NCI-H2171 (cell line): ENCODE measurements at places on chromosomes 1 and 21.

GRCh38 chr1:9008236-9008635 lies 18.0 kb downstream of the SLC2A7 start:
- no peak for DNase-seq

DNA sequence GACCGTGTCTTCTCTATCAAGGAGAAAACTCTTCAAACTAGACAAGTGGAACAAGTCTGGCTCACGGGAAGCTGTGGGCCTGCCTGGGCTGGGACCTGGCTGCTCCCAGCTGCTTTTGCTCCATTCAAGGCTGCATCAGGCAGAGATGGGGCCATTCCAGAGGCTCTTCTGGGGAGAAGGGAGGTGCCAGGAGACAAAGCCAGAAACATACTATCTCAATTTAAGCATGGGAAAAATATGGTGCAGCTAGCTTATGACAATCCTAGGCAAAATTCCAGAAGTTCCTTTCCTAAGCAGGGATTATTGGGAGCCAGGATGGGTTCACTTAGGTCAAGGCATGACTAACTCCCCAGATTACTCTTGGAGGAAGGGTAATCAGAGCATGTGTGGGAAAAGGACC lies 90.8 kb upstream of the SLC2A1 start:
- DNase-seq = no peak

GRCh38 chr1:150210706-150211105 lies 25.2 kb downstream of the ANP32E start:
- DNase-seq = peak; percentile 67

DNA sequence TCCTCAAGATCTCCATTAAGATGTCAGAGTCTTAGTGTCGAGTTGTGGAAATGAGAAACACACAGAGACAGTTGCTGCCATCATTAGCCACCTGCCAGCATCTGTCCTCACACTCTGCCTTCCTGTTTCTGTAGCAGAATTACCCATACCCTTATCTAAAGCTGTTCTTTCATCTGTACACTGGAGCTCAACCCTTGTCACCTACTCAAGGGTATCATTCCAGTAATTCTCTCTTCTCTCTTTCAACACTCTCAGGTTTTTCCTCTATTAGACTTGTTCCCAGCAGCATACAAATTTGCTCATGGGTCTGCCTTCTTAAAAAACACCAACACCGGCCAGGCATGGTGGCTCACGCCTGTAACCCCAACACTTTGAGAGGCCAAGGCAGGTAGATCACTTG lies 27.4 kb upstream of the RNF2 start:
- no peak for DNase-seq

DNA sequence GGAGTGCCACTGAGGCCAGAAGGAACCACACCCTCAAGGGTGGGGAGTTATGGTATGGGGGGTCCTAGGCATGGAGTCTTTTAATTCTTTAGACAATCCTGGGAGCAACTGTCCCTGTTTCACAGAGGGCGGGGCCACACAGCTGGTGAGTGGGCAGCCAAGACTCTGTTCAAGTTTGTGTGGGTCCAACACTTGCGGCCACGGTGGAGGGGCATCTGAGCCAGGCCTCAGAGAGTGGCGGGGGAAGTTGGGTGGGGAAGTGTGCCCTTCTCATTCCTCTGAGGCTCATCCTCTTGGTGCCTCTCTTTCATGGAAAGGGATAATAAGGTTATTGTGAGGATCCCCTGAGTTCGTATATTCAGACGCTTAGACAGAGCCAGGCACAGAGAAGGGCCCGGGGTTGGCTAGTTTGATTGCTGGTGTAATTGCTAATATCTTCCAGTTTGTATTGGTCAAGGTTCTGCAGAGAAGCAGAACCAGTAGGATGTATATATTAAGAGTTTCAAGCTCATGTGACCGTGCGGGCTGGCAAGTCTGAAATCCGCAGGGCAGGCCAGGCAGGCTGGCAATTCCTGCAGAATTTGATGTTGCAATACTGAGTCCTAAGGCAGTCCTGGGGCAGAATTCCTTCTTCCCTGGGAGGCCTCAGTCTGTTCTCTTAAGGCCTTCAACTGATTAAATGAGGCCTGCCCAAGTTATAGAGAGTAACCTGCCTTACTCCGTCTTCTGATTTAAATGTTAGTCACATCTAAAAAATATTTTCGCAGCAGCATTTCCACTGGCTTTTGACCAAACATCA lies 15.9 kb downstream of the PCSK9 start:
- DNase-seq = no peak

GRCh38 chr1:14320518-14320917 lies 278.0 kb upstream of the KAZN start:
- DNase-seq = no peak

DNA sequence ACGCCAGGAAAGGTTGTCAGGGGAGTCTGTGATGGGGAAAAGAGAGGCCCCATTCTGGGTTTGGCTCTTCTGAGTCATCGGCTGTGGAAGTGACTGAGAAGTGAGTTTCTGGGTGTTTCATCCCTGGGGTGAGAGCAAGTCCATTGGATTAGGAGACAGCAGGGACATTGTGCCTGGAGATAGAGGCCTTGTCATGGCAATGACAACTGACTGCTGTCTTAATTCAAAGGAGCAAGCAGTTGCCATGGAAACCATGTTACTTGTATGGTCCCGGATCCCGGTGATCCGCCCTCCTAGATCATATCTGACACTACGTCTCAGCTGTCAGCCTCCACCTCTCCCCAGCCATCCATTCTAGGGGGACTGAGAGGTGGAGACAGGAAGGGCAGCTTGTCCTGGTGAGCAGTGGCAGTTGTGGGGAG lies 34.4 kb downstream of the KIAA0040 start:
- no peak for DNase-seq

GRCh38 chr1:28115267-28115666 lies 26.9 kb upstream of the EYA3 start:
- DNase-seq = no peak

DNA sequence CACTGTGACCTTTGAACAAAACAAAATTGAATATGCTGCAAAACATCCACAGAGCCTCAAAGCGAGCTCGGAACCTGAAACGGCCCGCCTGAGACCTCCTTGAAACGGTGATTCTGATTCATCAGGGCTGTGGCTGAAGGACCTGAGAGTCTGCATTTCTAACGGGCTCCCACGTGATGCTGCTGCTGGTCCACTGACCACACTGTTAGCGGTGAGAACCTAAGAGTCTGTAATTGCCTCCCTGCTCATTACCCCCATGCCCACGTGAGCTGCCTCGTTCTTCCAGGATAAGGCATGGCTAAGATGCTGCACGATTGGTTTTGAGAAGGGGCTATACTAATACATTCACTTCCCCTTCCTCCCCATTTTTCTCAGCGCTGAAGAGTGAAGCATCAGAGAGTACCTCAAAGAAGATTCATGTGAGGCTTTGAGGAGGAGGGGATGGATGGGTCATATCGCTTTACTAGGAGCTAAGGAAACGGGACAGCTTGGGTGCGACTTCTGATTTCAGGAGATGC lies 9.7 kb downstream of the TLR5 start:
- DNase-seq = no peak

DNA sequence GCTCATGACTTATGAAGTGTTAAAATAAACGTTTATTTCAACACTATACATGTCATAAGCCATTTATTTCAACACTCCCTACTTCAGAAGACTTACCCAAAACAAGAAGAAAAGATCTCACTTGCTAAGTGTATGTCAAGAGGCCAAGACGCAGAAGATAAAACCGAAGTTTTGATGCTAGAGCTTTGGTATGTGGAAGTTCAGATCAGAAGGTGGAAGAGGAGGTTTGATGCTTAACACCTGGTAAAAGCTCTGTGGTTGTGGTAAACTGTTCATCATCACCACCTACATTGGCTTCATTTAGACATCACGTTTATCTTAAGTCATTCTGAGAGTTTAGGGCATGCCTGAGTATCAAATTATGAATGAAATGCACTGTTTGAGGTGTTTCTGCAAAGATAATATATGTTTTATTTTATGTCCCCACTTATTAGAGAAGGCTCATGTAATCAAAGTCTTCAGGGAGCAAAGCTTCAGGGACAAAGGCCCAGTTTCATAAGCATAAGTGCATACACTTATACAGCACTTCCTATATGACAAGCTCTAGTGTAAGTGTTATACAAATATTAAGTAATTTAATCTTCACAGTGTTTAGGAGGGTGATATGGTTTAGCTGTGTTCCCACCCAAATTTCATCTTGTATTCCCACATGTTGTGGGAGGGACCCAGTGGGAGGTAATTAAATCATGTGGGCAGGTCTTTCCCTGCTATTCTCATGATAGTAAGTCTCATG lies 533.3 kb downstream of the PTBP2 start:
- DNase-seq = no peak

DNA sequence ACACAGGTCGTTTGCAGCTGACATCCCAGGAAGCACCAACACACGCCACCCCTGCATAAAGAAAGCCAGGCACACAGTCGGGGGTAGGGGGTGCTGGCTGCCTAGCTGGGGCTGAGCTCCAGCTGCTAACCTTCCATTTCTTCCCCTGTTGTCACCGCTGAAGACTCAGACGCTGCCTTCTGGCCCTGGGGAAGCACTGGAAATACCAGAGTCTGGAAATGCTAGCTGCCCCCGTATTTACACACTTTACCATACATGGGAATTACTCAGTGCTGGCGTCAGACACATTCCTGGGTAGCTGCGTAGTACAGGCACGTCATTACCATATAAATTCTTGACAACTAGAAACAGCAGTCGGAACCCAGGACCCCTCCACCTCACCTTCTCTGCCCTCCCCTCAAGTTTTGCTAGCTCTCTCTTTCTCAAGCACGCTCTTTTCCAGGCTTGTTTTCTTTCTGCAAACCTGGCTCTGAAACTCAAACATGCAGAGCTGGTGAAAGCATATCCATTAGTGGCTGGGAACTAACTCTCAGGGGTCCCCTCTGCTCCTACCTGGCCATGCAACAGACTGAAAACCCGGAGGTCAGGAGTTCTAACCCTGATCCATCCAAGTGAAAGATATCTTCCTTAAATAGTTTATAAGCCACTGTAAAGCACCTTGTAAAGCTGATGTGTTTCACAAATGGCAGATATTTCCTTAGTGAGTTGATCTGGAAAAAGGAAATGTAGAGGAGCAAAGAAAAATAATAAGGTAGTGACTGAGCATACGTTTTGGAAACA lies 3.3 kb downstream of the CSRP1 start:
- peak; percentile 44 for DNase-seq

DNA sequence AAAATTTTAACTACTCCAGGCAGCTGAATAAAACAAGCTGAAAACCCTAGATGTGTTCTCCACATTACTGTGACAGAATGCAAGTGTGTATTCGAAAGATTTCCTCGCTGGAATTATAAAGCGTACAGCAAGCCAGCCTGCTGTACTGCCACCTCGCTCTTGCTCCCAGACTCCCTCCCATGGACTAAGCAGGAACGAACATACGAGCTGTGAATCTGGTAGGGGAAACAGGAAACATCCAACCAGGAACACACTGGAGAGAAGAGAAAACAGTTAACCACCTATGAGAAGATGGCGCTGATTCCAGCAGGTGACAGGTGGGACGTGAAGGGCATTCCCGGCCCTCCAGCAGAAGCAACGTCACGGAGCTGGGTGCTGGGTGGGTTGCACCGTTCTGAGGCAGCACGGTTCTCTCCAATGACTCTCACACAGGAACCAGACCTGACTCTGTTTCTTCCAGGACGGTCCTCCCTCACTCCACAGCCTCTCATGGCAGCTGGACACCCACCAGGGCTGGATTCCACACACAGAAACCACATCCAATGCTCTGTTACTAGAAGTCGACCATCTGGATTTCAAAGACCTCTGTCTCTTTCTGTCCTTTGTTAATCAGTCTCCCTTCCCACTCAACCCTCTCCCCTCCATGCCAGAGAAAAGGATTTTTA lies 219.2 kb downstream of the RERE start:
- DNase-seq = peak; percentile 32

DNA sequence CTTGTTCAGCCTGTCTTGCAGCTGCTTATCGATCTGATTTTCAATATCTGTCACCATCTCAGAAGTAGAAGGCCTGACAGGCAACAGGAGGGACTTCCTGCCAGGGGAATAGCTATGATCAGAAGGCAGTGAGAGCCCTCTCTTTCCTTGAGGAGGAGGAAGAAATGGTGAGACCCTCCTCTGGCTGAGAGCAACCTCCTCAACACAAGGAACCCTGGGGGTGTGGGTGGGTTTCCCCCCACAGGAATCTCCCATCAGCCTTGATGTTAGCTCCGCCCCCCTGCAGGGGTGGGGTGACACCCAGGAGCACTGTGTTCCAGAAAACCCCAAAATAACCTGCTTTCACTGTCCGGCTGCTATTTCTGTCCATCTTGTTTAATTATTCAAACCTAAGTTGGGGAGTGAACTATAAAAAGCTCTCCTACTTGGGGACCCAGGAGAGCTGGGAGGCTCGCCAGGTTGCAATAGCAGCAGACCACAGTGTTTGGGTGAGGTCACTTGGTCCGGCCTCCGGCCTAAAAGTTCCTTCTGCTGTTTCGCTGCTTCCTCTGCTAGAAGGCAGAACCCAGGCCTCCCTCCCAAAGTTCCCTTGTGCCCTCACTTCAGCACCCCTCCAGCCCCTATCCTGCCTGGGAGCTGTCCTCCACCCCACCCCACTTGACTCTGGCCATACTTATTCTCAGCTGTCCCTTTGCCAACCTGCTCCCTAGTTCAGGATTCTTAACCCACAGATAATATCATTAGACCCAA lies 7.8 kb upstream of the MEF2D start:
- no peak for DNase-seq

DNA sequence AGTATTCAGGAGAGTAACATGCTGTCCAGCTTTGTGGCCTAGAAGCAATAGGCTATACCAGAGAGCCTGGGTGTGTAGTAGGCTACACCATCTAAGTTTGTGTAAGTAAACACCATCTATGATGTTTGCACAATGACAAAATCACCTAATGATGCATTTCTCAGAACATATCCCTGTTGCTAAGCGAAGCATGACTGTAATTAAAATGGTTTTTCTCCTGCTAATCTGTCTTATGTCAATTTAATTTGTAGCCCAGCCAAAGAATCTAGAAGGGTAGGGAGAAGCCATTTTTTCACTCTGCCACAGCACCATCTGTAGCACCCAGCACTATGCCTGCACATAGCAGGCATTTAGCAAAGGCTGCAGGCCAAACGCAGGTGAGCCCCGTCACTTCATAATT lies 2.0 kb upstream of the TTC24 start:
- no peak for DNase-seq

GRCh38 chr1:210688512-210689234 lies 360.0 kb downstream of the HHAT start:
- no peak for DNase-seq

DNA sequence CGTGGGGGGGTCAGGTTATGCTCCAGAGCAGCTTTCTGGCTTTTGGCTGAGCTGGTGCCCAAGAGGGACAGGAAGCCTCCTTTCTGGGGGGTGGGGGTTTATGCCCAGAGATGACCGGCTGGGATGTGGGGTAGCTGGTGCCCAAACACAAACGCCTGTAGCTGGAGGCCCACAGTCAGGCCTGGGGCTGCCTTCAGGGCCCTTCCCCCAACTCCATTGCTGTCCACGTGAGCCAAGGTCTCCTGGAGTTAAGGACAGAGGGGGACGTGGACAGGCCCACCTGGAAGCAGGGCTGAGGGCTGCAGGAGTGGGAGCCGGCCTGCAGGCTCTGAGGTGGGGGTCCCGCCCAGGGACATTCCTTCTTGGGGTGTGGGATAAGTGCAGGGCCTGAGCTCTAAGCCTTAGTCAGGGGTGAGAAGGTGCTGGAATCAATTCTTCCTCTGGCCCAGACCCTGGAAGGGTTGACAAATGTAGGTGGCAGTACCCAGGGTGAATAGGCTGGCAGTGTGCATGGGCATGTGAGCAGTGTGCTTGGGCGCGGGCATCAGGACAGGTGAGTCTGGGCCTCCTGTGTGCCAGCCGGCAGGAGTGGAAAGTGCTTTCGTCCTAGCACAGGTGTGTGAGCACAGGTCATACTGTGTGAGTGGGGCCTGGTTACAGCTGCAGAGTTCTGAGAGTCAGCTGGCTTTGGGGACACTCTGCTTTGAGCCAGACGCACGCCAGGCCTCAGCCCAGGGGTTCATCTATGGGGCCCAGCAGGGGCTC lies 6.8 kb downstream of the CPLANE2 start:
- no peak for DNase-seq

- DNase-seq = no peak
Measured at GRCh38 chr1:204712708-204713430, 27.3 kb upstream of the LRRN2 start.
